NCI-H1105 treated with DMSO at 0.1 percent for 48 hours (cell line): ENCODE measurements at places on chromosomes 3 and 15.

DNA sequence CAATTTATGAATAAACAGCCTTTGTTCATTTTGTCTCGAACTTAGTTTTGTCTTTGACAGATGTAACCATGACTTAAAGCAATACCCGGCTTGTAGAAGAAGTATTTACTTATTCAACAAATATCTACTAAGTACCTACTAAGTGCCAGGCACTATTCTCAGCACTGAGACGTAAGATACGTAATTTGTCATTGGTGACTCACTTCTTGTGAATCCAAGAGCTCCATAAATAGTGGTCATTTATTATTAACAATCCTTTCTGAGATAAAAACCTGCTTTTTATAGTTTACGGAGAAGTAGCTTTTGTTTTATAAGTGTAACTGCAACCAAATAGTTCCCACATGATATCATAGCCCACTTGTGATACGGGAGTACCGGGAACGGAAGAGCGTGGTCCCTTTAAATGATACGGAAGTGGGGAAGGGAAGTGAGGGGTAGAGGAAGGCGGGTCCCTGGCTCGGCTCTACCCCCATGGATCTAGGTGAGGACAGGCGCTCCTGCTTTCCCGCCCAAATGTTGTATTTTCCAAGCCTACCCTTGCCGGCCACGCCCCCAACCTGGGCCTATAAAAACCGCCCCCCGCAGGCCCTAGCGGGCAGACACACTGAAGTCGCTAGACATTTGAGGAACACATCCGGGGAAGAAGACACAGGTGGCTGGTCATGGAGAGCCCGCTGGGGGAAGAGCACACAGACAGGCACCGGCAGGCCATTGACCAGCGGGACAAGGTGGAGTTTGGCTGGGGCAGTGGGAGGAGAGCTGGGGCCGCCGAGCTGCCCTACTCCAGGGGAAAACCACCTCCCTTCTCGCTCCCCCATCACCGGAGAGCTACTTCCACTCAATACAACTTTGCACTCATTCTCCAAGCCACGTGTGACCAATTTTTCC is at the start of gene SAMMSON:
Gene SAMMSON (plus strand): TSS at position 594 of the 888 bp plus-strand sequence.
- no peak for DNase-seq

GRCh38 chr3:165653130-165653778 is 184.0 kb downstream of the BCHE start:
- DNase-seq = no peak

- no peak for DNase-seq
Measured at GRCh38 chr3:100045696-100046095, 68.6 kb downstream of the FILIP1L start.

DNA sequence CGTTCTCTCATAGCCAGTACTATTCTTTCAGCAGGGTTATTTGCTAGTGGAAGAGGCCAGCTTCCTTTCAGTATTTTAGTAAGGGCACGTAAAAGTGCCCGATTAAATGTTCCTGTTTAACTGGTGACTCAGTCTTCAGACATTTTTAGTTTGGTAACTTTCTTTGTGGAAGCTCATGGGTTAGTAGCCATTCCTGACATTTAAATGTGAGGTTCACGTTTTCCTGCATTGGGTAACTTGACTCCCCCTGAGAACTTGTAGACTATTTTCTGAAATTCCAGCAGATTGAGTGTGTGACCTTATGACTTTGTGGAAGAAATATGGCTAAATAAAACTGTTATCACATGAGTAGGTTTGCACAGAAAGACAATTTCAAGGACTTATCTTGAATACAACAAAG is 16.9 kb downstream of the ABHD2 start:
- DNase-seq = no peak
